ENCODE measurements at places on chromosomes 2 and 18.

- DNase-seq = no peak
Measured at GRCh38 chr18:22641958-22642357, 224.2 kb upstream of the CTAGE1 start.

GRCh38 chr18:7669361-7669760 lies 102.2 kb downstream of the PTPRM start:
- no peak for DNase-seq

GRCh38 chr2:430291-431040 lies 142.6 kb upstream of the ALKAL2 start:
- no peak for DNase-seq

DNA sequence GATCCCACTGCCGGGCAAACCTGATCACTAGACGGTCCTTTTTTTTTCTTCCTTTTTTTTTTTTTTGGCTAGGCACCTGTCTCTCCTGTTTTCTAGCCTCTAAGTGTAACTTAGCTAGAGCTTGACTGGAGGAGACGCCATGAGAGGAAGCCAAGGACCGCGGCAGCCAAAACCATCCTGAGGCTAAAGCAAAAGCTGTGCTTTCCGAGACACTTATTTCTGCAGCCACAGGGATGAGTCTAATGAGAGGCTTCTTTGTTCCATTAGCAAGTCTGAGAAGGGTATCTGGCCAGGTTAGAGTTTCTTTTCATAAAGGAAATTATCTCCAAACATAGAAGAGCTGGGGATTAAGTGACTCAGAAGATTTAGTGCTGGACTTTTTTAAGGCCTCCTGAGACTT lies 7.3 kb upstream of the CXCR4 start:
- DNase-seq = peak; percentile 91

DNA sequence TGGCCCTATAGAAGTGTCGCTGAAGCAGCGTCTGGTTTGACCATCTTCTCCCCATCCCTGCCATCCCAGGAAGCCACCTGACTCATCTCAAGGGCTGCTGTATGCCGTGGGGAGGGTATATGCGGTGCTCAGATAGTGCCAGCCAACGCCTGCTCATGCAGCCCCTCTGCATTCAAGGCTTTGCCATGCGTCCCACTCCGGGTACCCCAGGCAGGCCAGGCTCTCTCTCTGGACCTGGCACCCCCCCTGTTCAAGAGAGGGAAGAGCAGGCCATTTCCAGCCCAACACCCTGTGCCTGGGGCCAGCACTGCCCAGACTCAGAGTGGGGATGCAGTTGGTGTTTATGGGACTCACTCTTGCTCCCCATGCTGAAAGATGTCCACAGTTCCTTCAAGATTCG lies 130.0 kb downstream of the GLI2 start:
- DNase-seq = no peak

DNA sequence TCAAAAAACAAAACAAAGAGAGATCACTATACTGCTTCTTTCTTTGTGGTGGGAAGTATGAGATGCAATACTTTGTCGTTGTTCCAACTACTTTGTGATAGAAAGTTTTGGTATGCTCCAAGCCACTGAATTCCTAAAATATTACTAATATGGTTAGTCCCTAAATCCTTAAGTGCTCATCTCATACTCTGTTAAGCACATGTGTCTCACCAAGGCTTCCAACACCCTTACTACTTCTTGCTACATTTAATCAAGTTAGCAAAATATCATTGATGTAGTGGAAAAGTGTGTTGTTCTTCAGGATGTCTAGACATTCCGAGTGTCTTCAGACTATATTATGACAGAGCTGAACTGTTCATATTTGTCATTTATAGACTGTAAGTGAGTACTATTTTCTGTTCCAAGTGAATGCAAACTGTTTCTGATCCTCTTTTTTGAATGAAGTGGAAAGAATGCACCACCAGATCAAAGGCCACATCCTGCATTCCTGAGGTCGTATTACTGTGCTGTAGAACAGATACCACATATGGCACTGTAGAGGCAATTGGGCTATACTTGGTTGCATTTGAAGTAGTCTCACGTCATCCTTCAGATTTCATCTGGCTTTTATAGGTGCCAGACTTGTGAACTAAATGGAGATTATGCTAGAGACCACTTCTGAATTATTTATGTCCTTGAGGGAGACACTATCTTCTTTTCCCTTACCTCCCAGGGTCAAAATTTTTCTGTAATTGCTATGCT lies 298.4 kb upstream of the ZNF521 start:
- peak; percentile 90 for DNase-seq

Measured in DMS79 treated with DMSO at 0.1 percent for 48 hours (cell line).